Parietal lobe (tissue), 2 donors: ENCODE measurements at places on chromosomes 5 and 9. TPM values are rescaled to one million over a fixed set of nuclear protein-coding genes. Genes with fewer than 3 reads are reported as not detected.

MRPL41 gene
- 19.7 TPM for total RNA-seq

ORM2 gene
- total RNA-seq = not detected

IFNA21 gene
- total RNA-seq = not detected

SPATA31A3 gene
- not detected for total RNA-seq

FLT4 gene
- total RNA-seq = 3.1 TPM

IL4 gene
- total RNA-seq = not detected

LCNL1 gene
- 0.94 TPM for total RNA-seq

DNAI1 gene
- total RNA-seq = 2.2 TPM

CHSY3 gene
- total RNA-seq = 26.6 TPM

DEPDC1B gene
- total RNA-seq = 17.5 TPM

ELOVL7 gene
- total RNA-seq = 4.1 TPM

LIFR gene
- total RNA-seq = 63.5 TPM

ACOT12 gene
- 5.0 TPM for total RNA-seq

KLF9 gene
- 8.5 TPM for total RNA-seq

GZMA gene
- total RNA-seq = not detected

PHF24 gene
- total RNA-seq = 40.1 TPM

OR13D1 gene
- not detected for total RNA-seq

HMCN2 gene
- 0.31 TPM for total RNA-seq

FOXD4L5 gene
- 0.31 TPM for total RNA-seq

MYOT gene
- total RNA-seq = not detected

PDLIM4 gene
- 4.4 TPM for total RNA-seq

MEIKIN gene
- not detected for total RNA-seq

LHX6 gene
- 32.2 TPM for total RNA-seq

SEMA5A gene
- total RNA-seq = 13.1 TPM

ANKHD1 gene
- total RNA-seq = 198 TPM

GARIN3 gene
- not detected for total RNA-seq

VLDLR gene
- total RNA-seq = 56.7 TPM

LRRC19 gene
- under 0.01 TPM for total RNA-seq

WASHC1 gene
- total RNA-seq = 5.9 TPM
